ENCODE measurements at places on chromosomes 16 and 17.

- DNase-seq = peak; percentile 54
Observed at GRCh38 chr16:85569615-85570212, 43.4 kb upstream of the GSE1 start.

- no peak for DNase-seq
Observed at GRCh38 chr17:32285746-32286517, 20.3 kb downstream of the RHBDL3 start.

DNA sequence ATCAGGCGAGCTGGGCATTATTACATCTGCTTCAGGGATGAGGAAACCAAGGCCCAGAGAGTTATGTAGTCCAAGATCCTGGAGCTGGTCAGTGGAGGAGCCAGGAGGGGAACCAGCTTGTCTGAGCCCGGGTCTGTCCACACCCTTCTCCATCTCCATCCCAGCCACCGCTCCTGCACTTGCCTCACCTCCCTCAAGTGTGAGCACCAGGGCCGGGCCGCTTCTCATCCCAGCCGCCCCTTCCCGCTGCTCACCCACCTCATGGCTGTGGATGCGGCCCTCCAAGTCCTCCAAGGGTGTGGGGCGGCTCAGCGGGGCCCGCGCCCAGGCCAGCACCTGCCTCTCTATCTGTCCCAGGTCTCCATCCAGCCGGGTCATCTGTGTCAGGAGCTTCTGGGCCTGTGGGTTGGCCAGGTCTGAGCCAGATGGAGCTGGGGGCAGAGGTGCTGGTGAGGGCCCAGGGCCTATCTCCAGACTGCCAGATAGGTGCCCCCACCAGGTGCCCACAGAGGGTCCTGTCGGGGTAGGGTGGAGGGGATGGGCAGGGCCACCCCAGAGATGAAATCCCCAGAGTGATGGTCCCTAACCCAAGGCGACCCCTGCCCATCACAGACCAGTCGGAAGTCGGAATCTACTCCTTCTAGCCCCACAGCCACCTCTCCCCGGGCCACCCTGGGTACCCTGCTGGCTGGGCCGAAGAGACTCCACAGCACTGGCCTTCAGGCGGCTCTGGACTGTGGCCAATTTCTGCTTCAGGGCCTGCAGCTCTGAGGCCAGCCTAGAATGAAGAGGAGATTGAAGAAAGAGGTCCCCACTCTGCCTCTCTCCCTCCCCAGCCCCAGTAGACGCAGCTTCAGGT, 9.4 kb downstream of the EVPL start:
- no peak for DNase-seq

- DNase-seq = no peak
Observed at GRCh38 chr17:10216213-10216938, 18.0 kb upstream of the GAS7 start.

Measured in stomach (tissue), 19 donors.